ENCODE measurements at places on chromosomes 5 and 9.

GRCh38 chr9:86953181-86953580, 5.9 kb upstream of the GAS1 start:
- no peak for DNase-seq

GRCh38 chr9:91073049-91073810, 271.6 kb downstream of the SYK start:
- no peak for DNase-seq

DNA sequence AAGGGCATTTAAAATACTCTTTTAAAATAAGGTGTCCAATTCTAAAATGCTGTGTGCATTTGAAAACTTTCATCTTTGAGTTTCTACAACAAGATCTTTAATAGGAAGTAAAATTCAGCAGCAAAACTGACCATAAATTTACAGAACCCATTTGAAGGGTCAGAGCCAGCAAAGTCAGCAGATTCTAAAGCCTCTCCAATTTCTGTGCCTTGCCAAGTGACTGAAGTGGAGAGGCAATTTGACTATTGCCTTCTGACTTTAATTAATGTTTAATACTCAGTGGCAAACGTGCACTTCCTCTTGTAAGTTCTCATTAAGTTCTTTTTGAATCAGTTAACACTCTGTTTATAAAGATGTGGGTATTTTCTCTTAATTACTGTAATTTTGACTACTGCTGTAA, 155.2 kb downstream of the BAAT start:
- no peak for DNase-seq

DNA sequence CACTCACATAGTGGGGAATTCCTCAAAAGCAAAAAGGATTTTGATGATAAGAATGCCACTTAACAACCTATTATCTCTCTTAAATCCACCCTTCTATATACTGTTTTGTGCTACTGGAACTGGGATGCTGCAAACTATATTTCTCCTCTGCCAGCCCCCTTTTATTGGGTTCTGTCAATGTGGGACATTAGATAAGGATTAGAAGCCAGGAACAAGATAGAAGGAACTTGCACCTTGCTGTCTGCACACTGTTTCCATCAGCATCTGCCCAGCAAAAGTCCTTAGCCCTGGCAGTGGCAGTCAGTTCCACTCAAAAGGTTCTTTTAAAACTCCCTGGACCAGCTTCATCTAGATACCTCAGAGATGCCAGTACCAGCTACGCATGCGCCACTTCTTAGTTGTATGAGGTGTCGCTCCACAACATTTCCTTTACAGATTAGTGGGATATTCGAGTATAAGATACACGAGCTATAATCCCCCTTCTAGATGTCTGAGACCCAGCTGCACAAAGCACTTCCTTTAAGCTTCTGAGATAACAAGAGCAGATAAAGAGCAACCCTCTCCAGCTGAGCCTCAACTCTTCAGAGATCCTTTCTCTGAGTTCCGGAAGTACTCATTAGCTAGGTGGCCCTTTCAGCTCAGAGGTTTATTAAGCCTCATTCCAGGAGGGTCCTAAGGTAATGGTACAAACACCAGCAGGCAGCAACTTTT, 45.3 kb downstream of the CERT1 start:
- DNase-seq = no peak

DNA sequence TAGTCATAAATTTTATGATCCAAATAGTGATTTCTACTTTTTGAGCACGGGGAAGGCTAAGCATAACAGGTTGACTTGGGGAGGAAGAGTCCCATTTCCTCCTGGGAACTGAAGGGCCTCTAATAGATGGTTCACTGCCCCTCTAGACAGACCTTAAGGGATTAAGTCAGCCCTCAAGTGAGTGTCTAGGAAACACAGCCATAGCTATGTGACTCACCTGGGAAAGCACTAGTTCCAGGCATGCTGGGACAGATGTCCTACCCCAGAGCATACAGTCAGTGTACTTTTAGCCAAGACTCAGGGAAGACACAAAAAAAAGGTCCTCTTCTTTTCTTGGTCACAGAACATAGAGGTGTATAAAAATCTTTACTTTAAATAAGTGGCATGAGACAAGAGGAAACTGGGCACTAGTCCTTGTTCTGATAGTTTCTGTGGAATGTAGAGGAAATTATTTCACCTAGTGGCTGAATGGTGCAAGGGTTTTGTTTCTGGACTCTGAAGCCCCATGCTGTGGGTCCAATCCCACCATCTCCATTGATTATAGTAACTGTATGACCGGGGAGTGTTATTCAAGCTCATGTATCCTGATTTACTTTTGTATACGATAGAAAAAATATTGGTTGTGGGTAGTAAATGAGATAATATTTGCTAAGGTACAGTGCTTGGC, 86.0 kb downstream of the NREP start:
- DNase-seq = no peak

GRCh38 chr9:4259489-4259888, 40.4 kb downstream of the GLIS3 start:
- no peak for DNase-seq

DNA sequence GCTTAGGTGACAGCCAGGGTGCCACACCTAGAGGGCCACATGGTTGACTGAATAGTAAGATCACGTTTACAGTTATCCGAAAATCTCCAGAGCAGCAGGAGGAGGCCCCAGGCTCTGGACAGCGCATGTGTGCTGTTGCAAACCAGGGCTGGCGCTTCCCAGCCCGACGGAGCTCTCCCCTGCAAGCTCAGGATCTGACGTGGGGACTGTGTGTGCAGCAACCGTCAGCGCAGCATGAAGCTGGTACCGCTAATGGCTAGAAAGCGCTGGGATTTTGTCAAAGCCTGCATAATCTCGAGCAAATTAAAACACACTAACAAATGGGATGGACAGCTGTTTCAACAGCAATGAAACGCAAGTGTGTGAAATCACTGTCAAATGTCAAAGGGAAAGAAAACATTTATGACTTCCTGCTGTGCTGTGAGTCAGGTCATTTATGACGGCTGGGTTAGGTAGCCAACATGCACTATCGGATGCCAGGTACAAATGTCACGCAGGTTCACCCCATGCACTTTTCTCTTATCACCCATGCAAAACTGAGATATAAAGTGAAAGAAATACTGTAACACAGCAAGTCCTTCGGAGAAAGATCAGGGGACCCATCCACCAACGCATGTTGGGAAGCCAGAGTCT, 7.5 kb downstream of the SURF4 start:
- DNase-seq = no peak

DNA sequence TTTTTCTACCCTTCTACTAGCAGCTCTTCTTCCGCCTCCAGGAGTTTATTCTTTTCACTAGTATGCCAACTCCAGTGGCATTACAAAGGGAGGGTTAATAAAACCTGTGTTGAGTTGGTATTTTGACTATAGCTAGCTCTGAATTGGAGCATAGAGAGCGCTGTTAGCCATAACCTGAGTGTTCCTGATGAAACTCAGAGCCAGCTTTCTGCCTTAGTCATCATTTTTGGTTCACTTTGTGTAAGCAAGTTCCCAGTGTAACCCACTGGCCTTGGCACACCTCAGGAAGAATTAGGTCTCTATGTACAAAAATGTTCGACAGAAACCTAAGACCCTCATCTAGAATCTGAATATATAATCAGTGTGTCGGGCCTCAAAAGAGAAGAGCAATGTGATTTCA, 238.9 kb downstream of the NR3C1 start:
- DNase-seq = no peak

GRCh38 chr5:21831145-21831787, 1021.9 kb downstream of the CDH12 start:
- DNase-seq = no peak

GRCh38 chr5:135131801-135132680, 98.0 kb upstream of the PITX1 start:
- DNase-seq = no peak

DNA sequence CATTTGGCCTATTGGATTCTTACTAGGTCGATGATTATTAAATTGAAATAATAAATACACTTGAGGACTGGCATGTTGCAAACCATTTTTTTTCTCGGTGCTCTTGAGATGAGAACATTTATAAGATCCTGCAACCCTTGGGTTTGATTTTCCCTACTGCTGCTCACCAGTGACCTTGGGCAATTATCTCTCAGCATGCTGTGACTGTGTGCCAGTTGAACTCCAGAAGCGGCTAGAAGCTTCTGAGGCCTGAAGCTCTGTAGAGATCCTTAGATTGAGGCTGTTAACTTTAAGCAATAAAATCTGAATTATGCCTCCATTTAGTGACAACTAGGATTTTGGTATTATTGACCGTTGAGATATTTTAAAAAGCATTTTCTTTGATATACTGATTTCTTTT, 489.8 kb downstream of the MAT2B start:
- no peak for DNase-seq

DNA sequence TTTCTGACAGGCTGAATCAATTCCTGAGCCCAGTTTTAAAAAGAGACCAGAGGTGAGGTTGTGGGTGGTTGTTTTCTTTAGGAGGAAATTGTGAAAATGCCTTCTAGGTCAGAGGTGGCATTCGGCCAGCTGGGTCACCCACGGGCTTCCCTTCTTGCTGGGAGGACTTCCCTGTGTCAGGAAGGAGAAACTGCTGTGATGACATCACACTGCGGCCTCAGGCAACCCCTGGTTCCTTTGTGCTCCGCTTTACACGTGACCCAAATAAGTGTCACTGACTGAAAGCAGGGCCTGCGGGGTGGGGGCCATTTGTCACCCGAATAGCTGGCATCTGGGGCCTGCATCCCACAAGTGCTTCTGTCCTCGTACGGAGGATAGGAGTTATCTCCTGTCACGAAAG, 39.7 kb downstream of the FABP6 start:
- peak; percentile 32 for DNase-seq

DNA sequence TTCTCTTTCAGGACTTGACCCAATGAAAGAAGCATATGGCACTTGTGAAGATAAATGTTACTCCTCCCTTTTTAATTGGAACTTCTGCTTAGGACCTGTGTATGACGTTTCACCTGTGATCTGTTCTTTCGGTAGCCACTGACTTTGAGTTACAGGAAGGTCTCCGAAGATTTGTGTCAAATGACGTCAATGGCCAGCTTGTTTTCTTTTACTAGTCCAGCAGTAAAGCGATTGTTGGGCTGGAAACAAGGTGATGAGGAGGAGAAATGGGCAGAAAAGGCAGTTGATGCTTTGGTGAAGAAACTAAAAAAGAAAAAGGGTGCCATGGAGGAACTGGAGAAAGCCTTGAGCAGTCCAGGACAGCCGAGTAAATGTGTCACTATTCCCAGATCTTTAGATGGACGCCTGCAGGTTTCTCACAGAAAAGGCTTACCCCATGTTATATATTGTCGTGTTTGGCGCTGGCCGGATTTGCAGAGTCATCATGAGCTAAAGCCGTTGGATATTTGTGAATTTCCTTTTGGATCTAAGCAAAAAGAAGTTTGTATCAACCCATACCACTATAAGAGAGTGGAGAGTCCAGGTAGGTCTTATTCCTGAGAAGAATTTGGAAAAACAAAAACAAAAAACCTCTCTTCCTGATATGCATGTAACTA, 21.1 kb downstream of the SMAD5 start:
- DNase-seq = no peak

DNA sequence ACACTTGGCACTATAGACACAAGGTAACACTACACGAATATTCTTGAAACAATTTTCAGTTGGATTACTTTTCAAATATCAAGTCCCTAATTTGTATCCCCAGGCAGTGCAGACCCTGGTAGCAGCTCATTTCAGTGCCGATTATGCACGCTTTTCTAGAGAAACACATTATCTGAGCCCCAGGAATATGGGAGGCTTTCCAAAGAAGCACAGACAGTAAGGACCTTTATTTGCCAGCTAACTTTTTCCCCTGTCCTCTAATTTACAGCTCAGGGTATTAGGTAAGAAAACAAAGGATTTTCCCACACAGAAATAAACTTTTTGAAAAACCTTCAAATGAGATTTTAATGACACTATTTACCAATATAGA, 852.3 kb upstream of the DMAC1 start:
- DNase-seq = no peak

DNA sequence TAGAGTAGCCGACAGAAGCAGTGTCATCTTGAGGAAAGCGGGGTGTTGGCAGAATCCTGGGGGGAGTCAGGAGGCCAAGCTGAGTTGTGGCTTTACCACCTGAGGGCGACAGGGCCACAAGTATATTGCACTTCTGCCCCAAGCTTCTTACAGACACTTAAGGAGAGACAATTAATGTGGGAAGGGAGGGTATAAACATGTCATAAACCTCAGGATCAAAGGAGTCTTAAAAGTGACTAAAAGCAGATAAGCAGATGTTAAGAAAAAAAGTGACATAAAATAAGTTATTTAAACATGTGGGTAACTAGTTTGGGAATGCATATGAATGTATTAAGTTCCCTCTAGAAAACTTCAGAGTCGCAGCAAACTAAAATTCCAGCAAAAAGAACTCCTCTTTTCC, 63.9 kb downstream of the ERAP1 start:
- DNase-seq = no peak

GRCh38 chr9:91949946-91950664, at the start of gene ROR2:
Gene ROR2 (minus strand): TSS chr9:91950228.
- no peak for DNase-seq

DNA sequence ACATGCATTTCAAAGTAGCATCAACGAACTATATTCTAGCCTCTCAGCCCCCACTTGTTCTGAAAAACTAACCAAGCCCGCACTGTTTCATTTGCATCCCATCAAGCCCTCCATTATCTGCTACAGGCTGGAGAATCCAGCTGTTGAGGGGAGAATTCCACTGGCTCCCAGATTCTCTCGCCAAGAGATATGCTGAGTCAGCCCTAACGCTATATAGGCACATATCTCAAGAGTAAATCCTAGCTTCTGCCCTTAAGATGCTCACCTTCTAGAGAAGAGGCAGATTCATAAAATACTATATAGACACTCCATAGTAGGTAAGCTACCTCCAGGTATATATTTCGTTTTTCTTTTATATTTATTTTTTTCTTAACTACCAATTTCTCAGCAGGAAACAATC, 266.4 kb upstream of the TARS1 start:
- no peak for DNase-seq

DNA sequence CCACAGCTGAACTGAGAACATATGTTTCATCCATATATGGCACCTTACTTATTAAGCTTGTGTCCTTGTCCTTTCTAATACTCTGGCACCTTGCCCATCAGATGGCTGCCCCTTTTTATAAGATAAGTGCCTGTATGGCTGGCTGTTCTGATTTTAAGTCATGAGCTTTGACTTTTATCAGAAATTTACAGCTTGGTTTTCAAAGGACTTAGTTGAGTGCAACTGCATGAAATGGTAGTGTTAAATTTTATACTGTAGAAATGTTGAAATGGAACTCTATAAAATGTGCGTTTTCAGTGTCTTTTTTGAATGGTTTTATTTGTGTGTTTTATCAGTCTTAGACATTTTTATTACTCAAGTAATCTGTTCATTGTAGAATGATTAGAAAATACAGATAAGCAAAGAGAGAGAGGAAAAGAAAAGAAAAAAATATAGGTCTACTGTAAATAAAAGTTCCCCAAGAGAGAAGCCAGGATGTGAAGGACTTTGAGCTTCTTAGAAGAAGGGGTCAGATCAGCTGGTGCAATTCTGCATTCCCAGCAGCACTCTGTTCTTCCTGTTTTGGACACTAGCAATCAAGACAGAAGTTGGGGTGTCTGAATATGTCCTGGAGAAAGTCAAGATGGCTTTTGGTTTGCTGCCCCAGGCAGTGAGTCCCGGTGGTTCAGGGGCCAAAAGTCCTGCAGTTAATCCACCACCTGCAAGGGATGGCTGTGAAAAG, 38.9 kb downstream of the ARHGAP26 start:
- DNase-seq = no peak

- no peak for DNase-seq
Measured at GRCh38 chr5:154860765-154861164, 2.3 kb downstream of the CNOT8 start.

All from HFF-Myc (cell line).